ENCODE measurements at places on chromosomes 16 and 17. TPM values are rescaled to one million over a fixed set of nuclear protein-coding genes. Genes with fewer than 3 reads are reported as not detected.

DNA sequence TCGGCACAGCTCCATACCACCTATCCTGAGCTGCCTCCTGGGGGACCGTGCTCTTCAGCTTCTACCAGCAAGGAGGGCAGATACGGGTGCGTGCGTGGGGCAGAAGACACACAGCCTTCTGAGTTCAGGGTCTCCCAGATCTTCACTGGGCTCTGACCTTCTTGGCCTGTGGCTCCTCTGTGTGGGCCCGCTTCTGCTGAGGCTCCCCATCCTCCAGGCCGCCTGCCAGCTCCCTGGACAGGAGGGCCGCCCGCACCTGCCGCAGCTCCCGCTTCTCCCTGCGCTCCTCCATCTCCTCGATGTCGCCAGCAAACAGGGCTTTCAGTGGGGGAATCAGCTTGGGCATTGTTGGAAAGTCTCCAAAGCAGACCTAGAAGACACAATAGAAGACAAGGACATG is 25.2 kb downstream of the ELAC2 start:
- H3K4me3 ChIP-seq = no peak overlapping the region
- H3K27me3 ChIP-seq = no peaks in the 10 kb centered on the region

Gene ELAC2
- 90.8 TPM for total RNA-seq

- H3K4me1 ChIP-seq = peaks cover 3% of the 10 kb centered on the region
- peak overlapping the region; percentile 82 for H3K4me3 ChIP-seq
- no peak overlapping the region for H3K27ac ChIP-seq
Measured at GRCh38 chr17:17497065-17497844, 1.1 kb upstream of the RASD1 start.

Gene ZMYND15
- total RNA-seq = 0.42 TPM

Gene CMTM2
- total RNA-seq = 1.3 TPM

DNA sequence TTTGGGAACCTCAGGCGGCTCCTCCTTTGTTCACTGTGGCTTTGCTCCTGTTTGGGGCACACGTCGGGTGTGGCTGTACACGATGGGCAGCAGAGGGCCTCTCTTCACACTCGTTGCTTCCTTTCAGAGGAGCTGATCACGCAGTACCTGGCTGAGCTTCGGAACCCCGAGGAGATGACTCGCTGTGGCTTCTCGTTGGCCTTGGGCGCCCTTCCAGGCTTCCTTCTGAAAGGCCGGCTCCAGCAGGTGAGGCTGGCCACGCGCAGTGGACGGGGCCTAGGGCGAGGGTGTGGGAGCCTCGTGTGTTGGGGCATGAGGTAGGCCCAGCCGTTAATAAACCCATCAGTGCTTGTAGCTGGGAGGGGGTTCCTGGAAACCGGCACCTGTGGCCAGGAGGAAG is 85.0 kb upstream of the ZNF750 start:
- H3K27ac ChIP-seq = no peak overlapping the region
- H3K4me3 ChIP-seq = no peak overlapping the region
- H3K27me3 ChIP-seq = no peaks in the 10 kb centered on the region
- no peak for ATAC-seq
- H3K4me1 ChIP-seq = no peaks in the 10 kb centered on the region

Gene NT5M
- 3.3 TPM for total RNA-seq

Gene RGS11
- total RNA-seq = not detected

DNA sequence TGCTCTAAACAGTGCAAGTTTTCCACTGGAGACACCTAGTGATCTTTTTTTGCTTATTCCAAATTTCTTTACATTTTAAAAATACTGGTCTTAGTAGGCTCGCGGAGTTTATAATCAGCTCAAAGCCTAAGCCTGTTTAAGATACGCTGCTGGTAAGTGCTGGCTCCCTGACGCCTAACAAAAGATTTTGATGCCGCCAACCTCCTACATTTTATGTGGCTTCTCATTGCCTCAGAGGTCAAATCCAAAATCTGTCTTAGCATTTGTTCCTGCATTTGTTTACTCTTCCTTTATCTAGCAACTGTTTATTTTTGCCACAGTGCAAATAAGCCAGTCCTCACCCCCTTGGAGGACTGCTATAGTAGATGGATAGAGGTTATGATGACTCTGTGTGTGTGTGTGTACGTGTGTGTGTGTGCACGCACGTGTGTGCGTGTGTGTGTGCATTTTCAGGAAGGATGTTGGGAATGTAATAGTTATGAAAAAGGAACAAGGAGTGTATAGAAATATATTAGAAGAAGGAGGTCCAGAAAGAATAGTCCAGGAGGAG is 24.8 kb downstream of the HS3ST3B1 start:
- ATAC-seq = no peak
- H3K27me3 ChIP-seq = no peaks in the 10 kb centered on the region
- H3K4me3 ChIP-seq = no peak overlapping the region
- H3K4me1 ChIP-seq = peaks cover 37% of the 10 kb centered on the region
- H3K27ac ChIP-seq = no peak overlapping the region

GRCh38 chr17:63477480-63478440 is 899 bp downstream of the ACE start:
- H3K27me3 ChIP-seq = no peaks in the 10 kb centered on the region
- ATAC-seq = peak; percentile 25
- no peaks in the 10 kb centered on the region for H3K36me3 ChIP-seq

Gene SP2
- total RNA-seq = 24.2 TPM

Gene CNTNAP1
- total RNA-seq = 0.61 TPM

- H3K4me3 ChIP-seq = no peak overlapping the region
- H3K4me1 ChIP-seq = peaks cover 10% of the 10 kb centered on the region
- no peaks in the 10 kb centered on the region for H3K36me3 ChIP-seq
- H3K27ac ChIP-seq = no peak overlapping the region
Measured at GRCh38 chr16:57479205-57479975, 6.9 kb downstream of the DOK4 start.

DNA sequence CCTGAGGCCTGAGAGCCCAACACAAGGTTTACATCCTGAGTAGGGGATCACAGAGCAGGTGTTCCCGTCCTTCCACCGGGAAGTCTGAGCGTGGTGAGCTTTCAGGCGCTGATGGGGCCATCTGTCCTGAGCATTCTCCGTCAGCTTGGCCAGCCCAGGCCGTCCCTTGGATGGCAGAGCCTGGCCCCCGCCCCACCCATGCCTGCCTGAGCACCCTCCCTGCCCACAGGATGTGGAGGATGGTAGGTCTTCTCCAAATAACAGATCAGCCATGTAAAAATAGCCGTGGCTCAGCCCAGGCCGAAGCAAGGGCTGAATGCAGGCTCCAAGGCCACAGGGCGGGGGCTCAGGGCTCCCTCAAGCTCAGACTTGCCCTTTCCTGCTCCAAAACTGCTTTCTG is 20.2 kb downstream of the SPNS2 start:
- no peak for ATAC-seq
- H3K4me3 ChIP-seq = no peak overlapping the region
- H3K36me3 ChIP-seq = no peaks in the 10 kb centered on the region
- no peak overlapping the region for H3K27ac ChIP-seq
- H3K4me1 ChIP-seq = no peaks in the 10 kb centered on the region

Gene TPSAB1
- total RNA-seq = 0.32 TPM

DNA sequence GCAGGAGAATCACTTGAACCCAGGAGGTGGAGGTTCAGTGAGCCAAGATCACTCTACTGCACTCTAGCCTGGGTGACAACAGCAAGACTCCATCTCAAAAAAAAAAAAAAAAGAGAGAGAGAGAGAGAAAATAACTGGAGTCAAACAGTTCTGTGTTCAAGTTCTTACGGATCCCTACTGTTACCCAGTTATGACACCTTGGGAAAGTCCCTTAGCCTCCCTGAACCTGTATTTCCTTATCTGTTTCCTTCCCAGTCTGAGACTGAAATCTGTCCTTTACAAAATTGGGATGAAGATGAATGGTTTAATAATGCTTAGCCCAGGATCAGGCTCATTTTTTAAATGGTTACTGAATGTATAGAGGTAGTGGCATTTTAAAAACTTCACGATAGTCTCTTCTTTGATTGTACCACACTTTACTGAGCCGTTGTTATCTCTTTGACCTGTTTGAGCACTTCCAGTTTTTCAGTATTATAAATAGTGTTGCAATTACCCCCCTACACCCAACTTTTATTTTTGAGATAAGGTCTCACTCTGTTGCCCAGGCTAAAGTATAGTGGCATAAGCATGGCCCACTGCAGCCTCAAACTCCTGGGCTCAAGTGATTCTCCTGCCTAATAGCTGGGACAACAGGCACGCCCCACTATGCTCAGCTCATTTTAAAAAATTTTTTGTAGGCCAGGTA is 17.1 kb downstream of the ZNF768 start:
- H3K4me3 ChIP-seq = no peak overlapping the region
- peak overlapping the region; percentile 36 for H3K27ac ChIP-seq
- H3K4me1 ChIP-seq = no peaks in the 10 kb centered on the region
